ENCODE measurements at places on chromosomes 16 and 17.

DNA sequence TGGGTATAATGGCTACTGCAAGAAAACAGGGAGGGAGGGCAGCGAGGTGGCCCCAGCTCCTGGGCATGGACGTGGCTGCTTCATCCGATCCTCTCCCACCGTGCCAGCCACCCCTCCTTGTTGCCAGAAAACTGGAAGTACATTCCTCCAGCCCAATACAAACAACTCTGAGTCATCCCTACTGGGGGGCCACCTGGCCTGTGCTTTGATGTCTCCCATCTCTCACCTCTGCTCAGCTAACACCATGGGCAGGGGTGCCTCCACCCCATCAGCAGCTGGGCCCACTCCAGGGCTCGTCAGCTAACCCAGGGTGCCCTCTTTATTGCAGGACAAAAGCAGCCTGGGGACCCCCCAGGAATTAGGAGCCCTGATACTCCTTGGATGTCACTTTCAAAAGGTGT, 2.0 kb downstream of the RHBDF2 start:
- no peak for DNase-seq

DNA sequence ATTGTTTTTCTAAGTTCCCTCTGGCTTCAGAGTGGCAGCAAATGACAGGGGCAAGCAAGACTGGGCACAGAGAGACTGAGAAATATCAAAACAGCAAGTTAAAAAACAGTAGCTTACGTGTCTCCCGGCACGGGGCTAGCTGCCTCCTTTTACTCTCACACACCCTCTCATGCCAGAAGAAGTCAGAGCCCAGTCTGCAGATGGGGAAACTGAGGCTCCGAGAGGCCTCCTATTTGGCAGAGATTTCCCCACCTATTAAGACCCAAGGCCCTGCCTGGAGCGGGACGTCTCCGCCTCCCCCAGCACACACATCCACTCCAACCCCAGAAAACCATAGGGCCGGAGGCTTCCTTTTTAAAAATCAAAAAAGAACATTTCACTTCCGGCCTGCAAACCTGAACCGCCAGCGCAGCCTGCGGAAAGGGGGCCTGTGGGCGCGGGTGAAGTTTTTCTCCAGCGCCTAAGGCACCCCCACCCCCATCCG, 832 bp downstream of the CARHSP1 start:
- DNase-seq = no peak

DNA sequence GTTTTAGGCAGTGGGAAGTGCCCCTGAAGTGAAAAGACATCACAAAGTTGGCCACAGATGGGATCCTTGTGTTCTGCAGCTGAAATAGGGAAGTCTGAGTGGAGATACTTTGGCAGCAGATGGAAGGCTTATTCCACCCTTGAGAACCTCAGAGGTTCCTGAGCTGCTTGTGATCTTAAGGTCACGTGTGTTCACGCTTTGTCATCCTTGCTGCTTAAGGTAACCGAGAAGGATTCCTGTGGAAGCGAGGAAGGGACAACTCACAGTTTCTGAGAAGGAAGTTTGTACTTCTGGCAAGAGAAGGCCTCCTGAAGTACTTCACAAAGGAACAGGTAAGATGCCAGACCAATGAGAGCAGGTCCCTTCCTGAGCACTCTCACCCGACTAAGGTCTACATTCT, 12.2 kb downstream of the ADAP2 start:
- DNase-seq = no peak

DNA sequence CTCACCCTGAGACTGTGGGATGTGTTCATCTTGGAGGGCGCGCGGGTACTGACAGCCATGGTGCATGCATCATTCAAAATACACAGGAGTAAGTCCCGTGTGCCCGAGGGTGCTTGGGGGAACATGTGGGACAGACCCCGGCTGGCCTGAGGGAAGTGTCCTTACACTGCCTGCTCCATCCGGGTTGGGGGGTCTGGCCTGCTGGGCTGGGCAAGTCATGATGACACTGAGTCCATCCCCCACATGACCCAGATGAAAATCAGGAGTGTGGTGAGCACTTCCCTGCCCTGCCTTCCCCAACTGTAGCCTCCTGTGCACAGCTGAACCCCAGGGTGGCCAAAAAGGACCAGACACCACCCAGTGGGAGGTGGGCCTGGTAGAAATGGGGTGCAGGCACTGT, 10.8 kb downstream of the TBC1D26 start:
- DNase-seq = no peak

GRCh38 chr16:68643847-68644246, 1.3 kb upstream of the CDH3 start:
- DNase-seq = no peak

GRCh38 chr16:87954361-87954760, 3.1 kb downstream of the BANP start:
- no peak for DNase-seq

DNA sequence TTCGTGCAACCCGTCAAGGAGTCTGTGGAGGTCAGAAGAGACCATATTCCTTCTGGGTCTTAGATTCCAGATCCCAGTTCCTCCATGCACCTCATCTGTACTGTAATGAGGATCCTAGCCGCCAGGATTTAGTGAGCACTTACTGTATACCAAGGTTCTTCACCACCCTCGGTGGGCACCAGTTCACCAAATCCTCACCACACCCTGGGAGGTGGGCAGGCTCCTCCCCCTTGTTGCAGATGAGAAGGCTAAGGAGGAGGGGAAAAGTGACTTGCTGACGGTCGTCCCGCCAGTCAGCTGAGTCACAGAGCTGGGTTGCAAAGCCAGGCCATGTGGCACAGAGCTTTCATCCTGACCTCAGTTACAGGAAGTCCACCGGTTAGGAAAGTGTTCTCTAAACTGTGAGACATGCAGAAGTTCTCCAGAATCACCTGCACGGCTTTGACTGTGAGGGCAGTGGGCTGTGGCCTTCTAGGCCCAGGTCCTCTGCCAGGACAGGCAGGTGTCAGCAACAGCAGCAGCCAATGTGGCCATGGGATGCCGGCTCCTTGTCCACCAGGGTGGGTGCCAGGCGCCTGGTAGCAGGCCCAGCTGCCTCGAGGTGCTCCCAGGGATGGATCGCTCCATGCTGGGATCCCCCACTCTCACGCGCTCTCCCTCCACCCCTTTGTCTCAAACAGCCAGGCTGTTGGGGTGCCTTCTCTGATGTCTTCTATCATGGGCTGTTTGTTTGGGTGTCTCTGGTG, 240.3 kb upstream of the GSE1 start:
- DNase-seq = peak; percentile 78

DNA sequence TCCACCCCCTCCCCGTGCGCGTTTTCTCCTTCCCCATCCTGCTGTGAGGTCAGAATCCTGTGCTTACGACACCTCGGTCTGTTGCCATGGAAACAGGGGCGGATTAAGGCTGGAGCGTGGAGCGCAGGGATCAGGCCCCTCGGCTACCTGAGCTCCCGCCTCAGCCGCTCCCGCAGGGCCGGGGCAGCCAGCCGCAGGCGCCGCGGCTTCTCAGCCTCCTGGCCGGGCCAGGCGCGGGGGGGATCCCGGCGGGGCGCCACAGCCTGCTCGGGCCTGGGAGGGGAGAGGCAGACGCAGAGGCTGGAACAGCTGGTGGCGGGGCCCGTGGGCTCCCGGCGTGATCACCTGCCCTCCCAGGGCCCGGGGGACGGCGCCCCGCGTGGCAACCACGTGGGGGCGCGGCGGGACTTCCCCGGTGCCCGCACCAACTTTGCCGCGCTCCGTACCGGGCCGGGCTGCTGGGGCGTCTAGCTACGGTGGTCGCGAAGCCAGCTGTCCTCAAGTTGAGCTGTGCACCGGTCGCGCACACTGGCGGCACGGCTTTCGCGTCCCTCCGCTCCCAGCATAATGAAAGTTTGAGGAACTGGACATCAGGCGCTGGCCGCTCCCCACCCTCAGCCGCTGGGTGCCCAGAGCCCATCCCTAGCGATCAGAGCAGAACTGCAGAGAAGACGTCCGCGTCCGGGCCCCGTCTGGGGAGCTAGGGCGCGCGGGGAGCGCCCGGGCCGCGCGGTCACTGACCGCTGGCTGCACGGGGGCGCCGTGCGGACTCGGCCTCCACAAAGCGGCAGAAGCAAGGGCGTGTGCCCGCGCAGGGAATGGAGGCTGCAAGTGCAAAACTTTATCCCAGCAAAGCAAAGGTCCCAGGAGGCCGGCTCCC, 1.2 kb downstream of the RTN4RL1 start:
- peak; percentile 42 for DNase-seq

GRCh38 chr17:19397556-19398041, 10.6 kb upstream of the MFAP4 start:
- DNase-seq = no peak

DNA sequence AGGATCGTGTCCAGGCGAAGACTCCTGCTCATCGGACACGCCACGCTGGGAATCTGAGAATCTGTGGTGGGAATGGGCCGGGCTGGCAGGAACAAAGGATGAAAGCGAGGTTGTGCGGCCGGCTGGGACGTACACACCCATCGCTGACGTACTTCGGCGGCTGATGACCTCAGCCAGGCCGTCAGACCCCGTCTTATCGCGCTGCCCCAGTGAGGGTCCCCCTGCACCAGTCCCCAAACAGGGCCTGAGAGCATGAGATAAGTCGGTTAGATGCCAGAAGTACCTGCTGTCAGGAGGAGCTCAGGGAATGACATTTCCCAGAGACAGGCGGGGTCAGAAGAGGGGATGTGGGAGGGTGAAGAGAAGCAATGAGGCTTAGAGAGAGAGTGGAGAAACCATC, 16.0 kb upstream of the SP6 start:
- DNase-seq = no peak

- peak; percentile 73 for DNase-seq
Observed at GRCh38 chr17:1203111-1203966, 23.6 kb upstream of the ABR start.

DNA sequence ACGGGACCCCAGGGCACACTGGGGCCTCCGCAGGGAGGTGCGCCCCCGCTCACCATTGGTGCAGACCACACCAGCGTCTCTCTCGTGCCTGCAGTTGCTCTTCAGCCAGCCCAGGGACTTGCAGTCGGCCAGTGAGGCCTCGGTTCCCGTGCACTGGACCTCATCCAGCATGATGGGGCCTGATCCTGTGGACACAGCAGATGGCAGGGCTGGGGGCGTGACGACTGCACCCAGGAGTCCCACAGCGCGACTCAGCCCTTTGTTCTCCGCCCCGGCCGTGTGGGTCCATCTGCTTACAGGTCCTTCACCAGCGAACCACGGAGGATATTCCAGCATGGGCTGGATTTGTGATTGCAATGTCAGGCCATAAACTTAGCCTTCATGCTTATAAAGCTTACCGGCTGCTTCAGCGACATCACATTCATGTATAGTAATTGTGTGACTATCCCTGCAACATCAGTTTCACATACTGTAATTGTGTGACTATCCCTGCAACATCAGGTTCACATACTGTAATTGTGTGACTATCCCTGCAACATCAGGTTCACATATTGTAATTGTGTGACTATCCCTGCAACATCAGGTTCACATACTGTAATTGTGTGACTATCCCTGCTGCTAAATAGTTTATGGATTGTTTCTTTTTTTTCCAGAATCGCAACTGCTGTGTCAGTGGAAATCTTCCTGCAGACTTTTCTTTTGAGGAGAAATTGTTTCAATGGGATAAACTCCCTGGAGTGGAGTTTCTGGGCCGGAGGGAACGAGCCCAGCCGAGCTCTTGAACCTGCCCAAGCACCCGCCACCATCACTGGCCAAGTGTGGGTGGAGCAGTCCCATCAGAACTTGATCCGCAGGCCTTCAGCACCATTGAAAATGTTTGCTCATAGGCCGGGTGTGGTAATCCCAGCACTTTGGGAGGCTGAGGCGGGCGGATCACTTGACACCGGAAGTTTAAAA, 4.8 kb downstream of the LGALS3BP start:
- DNase-seq = peak; percentile 88

DNA sequence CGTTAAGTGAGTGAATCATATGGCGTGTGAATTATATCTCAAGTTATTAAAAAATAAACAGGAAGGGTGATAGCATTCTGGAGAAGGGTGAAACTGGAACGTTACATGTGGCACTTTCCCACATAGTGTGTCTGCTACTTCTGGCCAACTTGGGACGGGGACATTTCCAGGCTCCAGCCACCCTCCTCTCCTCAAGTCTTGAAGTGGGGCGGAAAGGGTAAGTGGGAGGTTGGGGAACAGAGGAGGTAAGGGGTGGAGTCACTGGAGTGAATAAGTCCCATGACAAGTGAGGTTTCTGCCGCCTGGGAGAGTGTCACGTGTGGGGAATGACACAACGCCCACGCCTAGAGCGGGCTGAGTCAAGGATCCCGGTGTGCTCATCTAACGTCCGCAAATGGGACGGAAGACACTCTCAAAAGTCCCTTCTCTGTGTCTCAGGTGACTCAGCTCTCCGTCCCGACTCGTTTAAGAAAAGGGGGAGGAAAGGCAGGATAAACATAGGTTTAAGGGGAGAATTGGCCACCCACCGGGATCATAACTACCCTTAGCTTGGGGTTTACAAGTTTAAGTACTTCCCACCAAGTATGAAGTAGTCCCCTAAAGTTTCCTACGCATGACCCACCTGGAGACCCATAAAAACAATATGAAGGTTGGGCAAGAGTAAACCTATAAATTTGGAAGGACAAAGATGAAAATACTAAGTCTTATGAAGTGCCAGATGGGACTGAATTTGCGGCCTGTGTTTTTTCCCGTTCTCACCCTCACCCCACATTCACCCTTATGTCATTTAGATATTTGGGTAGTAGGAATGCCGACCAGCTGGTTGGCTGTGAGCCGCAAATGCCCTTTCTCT, 1.2 kb upstream of the SPAG9 start:
- DNase-seq = peak; percentile 96

DNA sequence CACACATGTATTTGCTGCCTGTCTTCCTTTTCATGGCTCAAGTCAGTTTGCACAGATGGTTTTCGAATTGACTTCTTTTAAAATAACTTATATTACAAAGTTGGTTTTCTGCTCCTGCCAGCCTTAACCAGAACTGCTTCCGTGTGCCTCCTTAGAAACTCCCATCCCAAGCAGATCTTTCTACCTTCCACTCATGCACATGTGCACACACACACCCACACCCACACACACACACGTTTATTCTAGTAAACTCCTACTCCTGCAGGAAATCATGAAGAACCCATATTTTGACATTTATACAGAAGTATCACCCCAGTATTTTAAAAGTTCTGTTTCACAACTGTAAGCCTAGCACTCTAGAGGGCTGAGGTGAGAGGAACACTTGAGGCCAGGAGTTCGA, 329.5 kb upstream of the SOX9 start:
- DNase-seq = no peak

GRCh38 chr17:48074322-48075081, 26.3 kb downstream of the NFE2L1 start:
- peak; percentile 77 for DNase-seq

DNA sequence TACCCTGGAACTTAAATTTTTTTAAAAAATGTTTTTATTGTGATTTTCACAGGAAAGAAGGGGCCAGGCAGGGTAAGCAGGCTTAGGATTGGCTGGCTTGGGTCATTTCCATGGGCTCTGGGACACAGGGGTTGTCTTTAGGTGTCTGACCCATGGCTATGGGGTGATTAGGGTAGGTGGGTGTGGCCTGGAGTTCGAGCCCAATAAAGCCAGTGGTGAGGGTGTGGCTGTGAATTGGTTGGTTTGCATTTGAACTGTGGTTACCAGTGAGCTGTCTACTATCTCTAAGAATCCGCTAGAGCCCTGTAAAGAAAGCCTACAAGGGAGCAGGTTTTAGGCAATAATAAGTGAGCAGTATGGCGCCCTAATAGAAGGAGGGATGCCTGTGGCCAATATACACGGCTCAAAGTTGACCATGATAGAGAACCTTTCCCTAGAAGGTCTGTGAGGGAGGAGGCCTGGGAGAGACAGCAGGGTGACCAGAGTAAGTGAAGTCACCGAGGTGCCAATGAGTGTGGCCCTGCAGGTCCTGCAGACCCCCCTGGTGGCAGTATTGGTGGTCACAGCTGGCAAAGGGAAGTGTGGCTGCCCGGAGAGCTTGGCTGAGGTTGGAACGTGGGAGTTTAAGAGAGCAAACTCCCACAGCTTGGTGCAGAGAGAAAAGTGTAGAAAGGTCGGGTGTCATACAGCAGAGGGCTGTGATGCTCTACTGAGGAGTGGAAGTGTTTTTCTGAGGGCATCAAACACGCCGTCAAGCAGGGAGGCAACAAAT, 454.0 kb downstream of the WWOX start:
- no peak for DNase-seq

Measured in iris pigment epithelial cell (primary cell).